Retina (tissue), 1 donor: ENCODE measurements at places on chromosomes 1 and 21.

DNA sequence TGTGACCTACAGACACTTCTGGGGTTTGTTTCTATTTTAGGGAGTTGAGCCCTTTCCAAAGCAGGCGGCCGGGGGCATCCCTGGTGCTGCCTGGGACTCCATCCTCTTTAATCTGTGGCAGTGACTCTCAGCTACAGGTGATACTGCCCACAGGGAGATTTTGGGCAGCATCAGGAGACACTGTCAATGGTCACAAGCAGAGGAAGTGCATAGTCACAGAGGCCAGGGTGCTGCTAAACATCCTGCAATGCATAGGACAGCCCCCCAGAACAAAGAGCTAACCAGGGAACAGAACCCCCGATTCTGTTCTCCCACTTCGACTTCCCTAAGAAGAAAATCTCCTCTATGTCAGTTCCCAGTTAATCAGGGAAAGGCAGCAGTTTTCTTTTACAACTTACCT, 66.2 kb downstream of the TEX35 start:
- DNase-seq: no peak

GRCh38 chr1:85200463-85201339, at the start of gene SYDE2:
Gene SYDE2 (minus strand): TSS chr1:85201016. CDS start chr1:85200996, 20 bp downstream.
- DNase-seq: peak; percentile 89

GRCh38 chr1:3396411-3396810, 58.1 kb upstream of the ARHGEF16 start:
- no peak for DNase-seq

DNA sequence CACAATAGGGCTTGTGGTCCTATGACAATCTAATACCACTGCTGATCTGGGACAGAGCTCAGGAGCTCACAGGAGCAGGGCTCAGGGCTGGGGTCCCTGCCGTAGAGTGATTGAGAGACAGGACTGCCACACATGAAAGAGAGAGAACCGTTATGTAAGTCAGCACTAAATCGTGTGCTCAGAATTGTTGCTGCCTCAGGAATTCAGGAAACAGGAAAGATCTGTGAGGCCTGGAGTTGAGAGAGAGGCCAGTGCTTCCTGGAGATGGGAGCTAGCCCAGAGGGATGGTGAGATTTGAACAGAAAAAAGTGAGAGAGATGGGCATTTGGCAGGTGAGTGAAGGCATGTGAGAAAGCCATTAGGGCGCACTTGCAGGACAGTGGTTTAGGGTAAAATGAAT, 17.5 kb upstream of the ACBD6 start:
- no peak for DNase-seq

DNA sequence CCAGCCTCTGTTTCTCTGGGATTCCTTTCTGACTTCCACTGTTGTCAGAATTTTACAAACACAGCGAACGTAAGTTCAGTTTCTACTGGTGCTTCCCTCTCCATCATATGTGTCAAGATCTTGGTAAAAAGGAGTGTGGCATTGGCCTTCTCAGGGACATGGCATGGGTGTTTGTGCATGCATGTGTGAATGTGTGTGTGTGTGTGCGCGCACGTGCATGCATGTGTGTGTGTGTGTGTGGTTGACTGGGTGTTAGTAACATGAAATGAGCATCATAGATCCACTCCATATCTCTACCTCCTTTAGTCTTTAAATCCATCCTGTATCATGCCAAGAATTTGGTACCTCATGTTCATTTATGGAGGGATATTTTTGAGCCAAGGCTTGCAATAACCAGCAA, 411.3 kb downstream of the NPHP4 start:
- no peak for DNase-seq
